ENCODE measurements at places on chromosomes 1 and 21.

DNA sequence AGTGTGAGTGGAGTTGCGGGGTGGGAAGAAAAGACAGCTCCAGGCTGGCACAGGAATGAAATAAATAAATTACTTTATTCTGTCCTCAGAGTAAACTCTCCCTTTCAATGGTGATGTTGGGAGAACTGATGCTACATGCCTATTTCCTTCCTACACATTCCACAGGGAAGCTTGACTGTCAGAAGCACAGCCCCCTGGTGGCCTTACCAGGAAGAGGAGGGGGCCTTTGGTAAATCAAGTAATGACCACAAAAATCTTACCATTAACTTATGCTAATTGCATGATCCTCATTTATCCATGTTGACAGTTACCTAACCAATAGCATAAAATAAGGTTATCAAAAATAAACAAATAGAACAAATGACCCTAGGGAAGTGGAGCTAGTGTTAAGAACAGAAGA lies 605.0 kb upstream of the PKN2 start:
- DNase-seq, result no peak

GRCh38 chr1:67634396-67634935 lies 50.5 kb upstream of the GADD45A start:
- DNase-seq, result no peak

DNA sequence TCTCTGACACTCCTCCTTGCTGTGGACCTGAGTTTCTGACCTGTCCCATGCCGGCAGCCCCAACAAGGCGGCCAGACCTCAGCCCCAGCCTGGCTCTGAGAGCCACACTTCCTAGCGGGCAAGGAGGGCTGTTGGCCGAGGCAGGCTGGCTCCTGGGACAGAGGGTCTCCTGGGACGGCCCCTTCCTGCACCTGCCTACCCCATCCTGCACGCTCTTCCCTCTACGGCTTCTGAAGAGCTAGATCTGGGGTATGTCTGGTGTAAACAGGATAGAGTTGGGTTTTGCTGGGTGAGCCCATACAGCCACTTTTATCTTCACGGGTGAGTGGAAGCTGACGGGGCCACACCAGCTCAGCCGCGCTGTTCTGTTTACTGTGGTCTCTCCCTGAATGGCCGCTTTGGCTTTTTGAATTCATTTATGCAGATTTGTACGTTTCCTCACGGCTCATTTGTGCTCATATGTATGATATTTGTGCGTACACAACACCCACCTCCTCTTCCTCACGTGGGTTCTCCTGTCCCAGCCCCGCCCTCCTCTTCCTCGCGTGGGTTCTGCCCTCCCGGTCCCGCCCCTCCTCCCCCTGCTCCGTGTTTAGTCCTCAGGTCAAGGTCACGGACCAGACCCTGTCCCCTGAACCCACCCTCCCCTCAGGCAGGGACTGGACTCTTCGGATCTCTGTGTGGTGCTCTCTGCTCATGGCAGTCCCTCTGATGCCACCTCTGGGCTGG lies 34.7 kb upstream of the POFUT2 start:
- DNase-seq, result no peak

DNA sequence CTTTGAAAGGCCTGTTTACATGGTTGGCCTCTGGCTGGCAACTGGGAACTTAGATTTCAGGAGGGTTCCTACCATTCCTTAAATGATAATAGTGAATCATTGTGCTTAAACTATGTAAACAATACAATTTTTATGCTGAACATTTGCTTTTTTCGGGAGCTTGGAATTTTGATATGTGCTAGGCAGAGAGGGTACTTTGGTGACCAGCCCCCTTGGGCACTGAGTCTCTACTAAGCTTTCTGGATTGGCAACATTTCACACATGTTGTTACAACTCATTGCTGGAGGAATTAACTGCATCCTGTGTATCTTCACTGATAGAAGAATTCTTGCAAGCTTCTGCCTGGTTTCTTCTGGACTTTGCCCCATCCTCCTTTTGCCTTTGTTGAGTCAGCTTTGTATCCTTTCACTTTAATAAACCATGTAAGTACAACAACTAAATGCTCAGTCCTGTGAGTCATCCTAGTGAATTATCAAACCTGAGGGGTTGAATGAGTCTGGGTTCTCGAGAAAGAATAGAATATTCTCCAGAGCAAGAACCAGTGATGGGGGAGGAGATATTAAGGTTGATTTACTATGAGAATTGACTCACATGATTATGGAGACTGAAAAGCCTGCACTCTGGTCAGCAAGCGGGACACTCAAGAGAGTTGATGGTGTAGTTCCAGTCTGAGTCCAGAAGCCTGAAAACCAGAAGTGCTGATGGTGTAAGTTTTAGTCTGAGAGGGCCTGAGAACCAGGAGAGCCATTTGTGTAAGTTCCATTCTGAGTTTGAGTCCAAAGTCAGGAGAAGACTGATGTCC lies 3.1 kb upstream of the SLC16A4 start:
- DNase-seq, result no peak

DNA sequence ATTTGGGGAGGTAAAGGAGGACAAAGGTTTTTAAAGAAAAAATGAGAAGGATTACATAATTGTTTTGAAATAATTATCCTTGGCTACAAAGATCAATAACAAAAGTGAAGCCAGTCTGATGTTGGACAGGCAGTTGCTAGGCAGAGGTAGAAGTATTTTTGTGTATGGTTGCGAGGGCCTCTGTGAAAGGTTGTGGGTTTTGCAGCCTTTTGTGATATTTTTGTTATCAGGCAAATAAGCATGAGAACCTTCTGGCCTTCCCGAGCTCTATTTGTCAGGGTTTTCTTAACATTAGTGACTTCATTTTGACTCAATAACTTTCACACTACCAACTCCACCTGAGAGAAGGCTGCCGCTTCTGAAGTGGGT lies 39.2 kb downstream of the CAPN9 start:
- DNase-seq, result no peak

DNA sequence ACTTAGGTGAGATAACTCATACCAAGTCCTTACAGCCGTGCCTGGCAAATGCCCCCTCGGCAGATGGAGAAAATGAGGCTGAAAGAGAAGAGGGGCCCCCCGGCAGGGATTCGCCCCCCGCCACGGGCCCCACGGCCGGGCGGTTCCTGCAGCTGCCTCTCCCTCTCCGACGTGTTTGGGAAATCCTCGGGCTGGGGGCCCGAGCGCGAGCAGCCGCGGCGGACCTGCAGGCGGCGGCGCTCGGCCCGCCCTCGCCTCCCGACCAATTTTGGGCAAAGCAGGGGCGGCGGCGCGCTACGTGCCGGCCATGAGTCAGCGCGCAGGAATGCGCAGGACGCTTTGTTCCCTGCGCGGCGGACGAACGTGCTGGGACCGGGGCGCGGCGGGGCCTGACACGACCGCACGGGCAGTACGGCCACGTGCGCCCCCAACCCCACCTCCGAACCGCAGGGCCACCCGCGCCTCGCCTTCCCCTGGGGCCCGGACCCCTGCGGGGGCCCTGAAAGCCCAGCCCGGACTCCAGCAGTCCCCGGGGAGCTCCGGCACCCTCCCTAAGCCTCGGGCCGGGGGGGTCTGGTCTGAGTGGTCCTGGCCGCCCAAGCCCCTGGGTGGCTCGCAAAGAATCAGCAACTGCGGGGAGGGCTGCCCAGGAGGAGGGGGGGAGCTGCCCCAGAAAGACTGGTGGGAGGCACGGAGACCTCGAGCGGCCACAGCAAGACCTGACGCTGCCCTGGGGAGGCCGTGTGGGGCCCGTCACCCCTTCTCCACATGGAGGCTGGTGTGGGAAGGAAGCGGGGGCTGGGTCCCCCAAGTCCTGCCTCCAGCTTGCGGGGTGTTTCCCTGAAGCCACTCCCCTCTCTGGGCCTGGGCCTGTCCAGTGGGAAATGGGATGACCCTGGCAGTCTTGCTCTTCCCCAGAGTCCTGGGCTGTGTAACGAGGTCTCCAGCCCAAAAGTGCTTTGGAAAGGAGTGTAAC lies 11.9 kb upstream of the EDN2 start:
- peak; percentile 36 for DNase-seq

DNA sequence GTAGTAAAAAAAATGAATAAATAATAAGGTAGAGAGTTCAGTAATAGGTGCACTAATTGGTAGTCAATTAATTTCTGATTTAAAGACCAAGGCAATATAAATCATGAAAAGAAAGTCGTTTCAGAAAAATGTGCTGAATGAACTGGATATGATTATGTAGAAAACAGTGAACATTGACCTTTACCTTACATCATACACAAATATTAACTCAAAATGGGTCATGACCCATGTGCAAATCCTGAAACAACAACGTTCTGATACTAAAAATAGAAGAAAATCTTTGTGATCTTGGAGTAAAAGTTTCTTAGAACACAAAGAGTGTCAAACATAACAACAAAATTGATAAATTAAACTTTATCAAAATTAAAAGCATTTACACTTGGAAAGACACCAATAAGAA lies 39.1 kb downstream of the COL11A1 start:
- DNase-seq, result no peak

DNA sequence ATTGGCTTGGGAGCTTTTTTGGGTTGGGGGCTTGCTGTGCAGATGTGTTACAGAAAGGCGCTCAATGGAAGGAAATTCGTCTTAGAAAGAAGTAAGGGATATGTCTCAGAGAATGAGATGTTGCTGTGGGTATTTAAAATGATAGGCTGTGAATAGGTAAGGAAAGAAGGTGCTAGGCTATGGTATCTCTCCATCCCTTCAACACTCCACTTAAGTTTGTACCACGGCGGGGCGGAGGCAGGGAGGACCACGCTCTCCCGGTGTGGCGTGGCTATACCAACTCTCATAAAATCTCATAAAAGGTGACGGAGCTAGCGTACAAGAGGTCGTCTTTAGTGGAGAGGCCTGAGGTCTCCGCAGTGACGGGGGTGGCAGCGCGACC lies 305 bp upstream of the RPS6KC1 start:
- no peak for DNase-seq

DNA sequence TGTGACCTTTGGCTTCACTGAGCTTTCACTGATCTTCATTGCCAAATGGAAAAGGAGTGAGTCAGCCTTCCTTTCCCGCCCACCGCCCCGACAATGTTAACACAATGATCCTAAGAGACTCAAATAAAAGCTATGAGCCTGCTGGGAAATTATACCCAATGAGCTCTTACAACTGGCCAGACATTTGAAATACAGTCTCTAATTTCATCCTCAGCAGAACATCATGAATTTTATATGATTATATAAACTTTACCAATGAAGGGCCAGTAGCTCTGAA lies 252.5 kb downstream of the SIPA1L2 start:
- DNase-seq, result no peak

GRCh38 chr1:88061492-88062177 lies 622.4 kb upstream of the PKN2 start:
- DNase-seq, result peak; percentile 80

- DNase-seq, result no peak
Observed at GRCh38 chr1:56187405-56187804, 392.0 kb downstream of the PLPP3 start.

- peak; percentile 3 for DNase-seq
Observed at GRCh38 chr21:22728091-22728490, 1729.9 kb downstream of the NCAM2 start.

DNA sequence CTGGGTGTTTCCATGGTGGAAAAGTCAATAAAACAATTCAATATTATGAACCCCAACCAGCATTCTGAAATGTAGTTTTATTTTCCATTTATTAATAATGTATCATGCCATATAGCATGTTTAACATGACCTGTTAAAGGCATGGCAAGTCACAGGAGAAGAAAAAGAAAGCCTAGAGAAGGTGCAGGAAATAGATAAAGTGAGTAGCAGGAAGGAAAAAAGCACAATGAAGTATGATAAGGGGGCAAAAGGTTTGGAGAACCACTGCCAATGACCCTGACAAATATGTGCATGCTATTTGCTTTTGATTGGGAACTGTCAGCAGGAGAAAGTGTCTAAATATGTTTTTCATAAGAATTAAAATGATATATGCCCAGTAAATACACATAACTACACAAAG lies 85.6 kb downstream of the HMCN1 start:
- no peak for DNase-seq

DNA sequence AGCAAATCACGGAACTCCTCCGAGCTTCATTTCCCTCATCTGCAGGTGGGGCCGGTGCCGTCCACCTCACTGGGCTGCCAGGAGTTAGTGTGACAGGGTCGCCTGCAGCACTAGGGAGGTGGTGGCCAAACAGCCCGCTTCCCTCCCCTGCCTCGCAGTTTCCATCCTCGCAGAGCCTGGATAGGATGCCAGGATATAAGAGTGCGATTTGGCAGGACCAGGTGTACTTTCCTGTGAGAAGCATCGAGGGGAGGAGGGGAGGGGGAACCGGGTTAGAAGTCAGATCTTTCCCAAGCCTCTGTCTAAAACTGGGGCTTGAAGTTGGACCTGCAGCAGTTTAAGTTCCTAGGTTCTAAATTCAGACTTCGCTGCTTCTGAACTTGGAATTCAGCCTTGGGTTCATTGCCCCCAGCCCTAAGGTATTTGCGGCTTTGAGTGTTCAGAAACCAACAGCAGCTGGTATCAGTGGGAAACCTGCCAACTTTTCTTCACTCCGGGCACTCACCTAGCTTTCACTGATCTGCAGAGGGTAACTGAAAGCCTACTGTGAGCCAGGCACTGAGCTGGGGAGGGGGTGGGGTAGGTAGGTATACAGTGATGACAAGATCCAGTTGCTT lies 1.7 kb upstream of the JUN start:
- DNase-seq, result no peak

DNA sequence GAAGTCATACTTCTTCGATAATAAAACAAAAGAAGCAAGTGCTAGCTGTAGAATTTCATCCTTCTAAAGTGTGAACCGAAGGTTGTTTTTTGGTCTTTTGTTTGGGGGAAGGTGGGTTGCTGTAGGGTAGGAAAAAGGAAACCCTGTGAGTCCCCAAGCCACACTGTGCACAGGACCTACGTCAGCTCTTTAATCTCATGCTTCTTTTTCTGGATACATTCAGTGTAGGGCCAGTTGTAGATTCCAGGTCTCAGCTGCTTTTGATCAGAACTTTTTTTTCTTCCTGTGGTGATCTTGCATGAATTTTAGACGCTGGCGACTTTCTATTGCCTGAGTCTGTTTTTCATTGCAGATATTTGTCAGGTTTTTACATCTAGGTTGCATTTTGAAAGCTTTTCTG lies 40.2 kb downstream of the BCL9 start:
- DNase-seq, result no peak

DNA sequence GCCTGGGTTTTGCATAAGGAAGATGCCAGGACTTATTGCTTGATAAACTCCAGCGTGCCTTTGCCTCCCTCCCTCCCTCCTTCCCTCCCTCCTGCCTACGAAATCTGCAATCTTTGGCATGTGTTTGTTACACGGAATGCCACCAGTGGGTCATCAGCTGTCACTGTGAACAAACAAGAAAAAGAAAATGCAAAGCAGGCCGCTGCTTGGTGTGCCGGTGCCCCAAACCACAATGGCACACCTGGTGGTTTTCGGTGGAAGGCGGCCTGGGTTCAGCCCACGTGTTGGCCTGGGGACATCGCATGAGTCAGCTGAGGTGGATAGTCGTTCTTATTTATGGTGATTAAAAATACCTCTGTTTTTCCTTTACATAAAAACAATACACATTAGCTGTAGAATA lies 16.3 kb upstream of the IFNLR1 start:
- DNase-seq, result no peak

DNA sequence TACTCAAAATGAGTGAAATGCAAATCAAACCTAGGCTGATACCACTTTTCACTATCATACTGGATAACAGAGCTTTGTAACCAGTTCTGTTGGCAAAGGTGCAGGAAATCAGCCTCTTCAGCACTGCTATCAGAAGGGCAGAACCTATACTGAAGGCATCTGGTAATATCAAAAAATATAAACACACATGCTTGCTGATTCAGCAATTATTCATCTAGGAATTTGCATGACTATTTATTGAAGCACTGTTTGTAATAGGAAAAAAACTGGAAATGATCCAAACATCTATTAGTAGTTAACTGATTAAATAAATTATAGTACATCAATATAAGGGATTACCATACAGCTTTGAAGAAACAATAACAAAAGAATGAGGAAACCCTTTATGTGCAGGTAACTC lies 21.4 kb downstream of the ARHGAP29 start:
- DNase-seq, result no peak
